ENCODE measurements at places on chromosomes 3 and 15. TPM values are rescaled to one million over a fixed set of nuclear protein-coding genes. Genes with fewer than 3 reads are reported as not detected.
A peak's percentile ranks its signal among the peaks of the same experiment; 100 is the strongest.

- DNase-seq, result no peak
Observed at GRCh38 chr15:89806559-89807550, 7.8 kb downstream of the ANPEP start.

DNA sequence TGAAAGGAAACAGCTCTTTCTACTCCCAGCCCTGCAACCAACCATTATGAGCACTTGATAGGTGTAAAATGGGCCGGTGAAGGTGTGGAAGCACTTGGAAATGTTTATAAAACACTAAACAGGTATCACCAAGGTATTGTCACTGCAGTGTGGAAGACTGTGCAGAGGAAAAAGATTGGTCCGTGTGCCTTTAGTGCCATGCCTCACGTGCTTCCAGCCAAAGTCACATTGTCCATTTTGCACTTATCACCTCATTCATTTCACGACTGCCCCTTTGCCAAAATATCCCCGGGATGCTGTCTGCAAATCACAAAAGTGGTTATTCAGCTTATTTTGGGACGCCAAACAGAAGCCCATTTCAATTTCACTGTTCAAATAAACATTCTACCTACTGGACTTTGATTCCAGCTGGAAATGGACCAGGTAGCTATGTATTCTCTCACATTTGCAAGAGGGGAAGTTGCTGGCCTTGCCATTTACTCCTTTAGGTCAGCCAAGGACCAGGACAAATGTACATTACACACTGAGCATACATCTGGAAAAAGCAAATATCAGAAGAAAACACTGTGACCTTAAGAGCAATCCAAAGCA, 58.4 kb downstream of the ARRDC4 start:
- no peak for DNase-seq

DNA sequence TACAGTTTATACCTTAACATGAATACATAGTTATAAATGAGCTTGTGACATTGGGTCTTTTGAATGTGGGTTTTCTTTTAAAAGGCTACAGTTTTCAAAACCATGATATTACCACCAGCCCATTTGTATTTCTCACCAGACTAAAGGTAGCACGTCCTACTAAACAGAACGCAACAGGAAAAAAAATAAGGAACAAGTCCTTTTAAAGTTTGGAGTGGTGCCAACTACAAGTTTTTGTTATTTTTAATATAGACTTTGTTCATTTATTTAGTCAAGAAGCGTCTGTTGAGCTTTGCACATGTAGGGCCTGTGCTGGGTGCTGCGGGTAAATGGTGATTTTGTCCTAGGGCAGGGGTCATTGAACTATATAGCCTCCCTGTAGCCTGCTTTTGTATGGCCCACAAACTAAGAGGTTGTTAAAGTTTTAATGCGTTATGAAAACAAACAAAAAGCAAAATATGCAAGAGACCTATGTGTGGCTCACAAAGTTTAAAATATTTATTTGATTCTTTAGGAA, 164.4 kb downstream of the GHSR start:
- DNase-seq, result no peak

- DNase-seq, result no peak
Observed at GRCh38 chr3:128932516-128933212, 53.2 kb downstream of the ACAD9 start.

- no peak for DNase-seq
Observed at GRCh38 chr3:71587958-71588357, 4.4 kb upstream of the FOXP1 start.

DNA sequence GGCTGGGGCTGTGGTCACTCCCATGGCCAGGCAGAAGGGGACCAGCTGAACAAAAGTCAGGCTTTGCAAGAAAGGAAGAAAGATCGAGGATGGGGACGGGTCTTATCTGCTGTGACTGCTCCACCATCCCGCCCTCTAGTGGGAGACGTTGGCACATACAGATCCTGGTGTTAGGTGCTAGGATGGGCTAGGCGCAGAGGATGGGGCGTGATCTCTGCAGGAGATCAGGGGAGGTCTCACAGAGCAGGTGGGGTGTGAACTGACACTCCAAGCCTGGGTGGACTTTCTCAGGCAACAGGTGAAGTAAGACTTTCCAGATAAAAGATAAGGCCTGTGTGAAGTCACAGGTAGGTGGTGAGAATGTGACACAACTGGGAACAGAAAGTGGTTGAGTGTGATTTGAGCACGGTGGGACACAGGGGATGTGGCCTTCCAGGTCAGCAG, 141.9 kb upstream of the SMAD3 start:
- DNase-seq, result peak; percentile 23

- no peak for DNase-seq
Observed at GRCh38 chr3:113329757-113330156, 111.5 kb downstream of the CFAP44 start.

DNA sequence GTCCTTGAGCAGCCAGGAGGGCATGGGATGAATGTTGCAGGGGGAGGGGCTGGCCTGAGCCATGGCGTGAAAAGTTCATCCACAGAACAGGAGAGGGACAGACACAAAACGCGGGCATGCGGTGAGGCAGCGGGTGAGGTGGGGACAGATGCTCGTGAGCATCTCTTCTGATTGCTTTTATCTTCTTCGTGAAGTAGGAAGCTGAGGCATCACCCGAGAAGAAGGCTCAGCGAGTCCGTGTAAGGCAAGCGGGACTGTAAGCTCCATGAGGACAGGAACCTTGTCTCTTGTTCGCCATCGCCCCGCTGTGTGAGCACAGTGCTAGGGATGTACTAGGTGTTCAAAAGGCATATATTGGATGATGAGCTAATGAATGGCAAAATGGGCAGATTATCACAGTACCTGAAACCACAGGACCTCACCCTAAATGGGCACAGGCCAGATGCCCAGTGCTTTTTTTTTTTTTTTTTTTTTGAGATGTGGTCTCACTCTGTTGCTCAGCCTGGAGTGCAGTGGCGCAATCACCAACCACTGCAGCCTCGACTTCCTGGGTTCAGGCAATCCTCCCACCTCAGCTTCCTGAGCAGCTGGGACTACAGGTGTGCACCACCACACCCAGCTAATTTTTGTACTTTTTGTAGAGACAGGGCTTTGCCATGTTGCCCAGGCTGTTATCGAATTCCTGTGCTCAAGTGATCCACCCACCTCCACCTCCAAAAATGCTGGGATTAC, 46.8 kb downstream of the CPN2 start:
- DNase-seq, result no peak

The SCN11A gene
- 0.08 TPM for total RNA-seq

GRCh38 chr15:89016549-89017041, 71.7 kb upstream of the ABHD2 start:
- no peak for DNase-seq

The CHP1 gene
- total RNA-seq, result 26.4 TPM
